SHP77 (cell line): ENCODE measurements at places on chromosomes 12 and 14.

DNA sequence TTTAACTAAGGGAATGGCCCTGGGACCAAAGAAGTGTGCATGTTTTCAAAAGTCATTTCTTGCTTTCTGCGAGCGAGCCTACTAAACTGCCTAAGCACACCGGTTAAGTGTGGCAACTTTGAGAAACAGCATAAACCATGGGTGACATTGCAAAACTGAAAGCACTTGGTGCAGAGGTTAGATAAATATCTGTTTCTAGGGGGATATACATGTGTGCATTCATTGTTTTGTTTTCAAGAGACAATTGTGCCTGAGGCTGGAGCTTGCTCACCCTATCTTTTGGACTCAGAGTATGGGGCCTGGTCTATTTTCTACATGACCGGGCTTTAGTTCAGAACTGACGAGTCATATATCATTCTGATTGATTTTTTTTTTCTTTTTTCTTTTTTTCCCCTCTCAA lies 923.4 kb downstream of the NRXN3 start:
- DNase-seq = no peak

GRCh38 chr12:95004610-95005009 lies 1.1 kb upstream of the NDUFA12 start:
- no peak for DNase-seq

GRCh38 chr14:38524636-38525509 lies 269.0 kb upstream of the CLEC14A start:
- no peak for DNase-seq

- DNase-seq = peak; percentile 30
These were observed 91.8 kb downstream of the EML1 start for GRCh38 chr14:99884834-99885648.

GRCh38 chr12:131984334-131984733 lies 34.6 kb downstream of the EP400 start:
- DNase-seq = no peak

DNA sequence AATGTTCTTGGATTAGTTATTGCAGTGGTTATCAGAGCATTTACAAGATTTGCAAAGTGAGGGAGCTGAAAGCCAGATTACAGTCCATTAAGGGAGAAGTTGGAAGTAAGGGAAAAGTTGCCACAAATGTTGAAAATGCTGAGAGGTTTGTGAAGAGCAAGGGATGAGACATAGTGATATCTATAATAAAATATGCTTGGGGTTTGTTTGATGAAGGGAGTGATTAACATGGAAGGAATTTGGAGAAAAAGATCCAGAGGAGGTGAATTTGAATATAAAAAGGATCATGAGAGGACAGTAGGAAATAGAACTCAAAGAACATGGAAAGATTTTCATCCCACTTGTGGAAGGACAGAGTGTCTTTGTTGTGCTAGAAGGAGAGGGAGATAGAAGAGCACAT lies 19.3 kb upstream of the CCER1 start:
- DNase-seq = no peak

- no peak for DNase-seq
These were observed 23.6 kb downstream of the ZNF664 start for GRCh38 chr12:123996581-123996980.

- no peak for DNase-seq
These were observed 55.1 kb downstream of the PPP1R36 start for GRCh38 chr14:64604881-64605280.

DNA sequence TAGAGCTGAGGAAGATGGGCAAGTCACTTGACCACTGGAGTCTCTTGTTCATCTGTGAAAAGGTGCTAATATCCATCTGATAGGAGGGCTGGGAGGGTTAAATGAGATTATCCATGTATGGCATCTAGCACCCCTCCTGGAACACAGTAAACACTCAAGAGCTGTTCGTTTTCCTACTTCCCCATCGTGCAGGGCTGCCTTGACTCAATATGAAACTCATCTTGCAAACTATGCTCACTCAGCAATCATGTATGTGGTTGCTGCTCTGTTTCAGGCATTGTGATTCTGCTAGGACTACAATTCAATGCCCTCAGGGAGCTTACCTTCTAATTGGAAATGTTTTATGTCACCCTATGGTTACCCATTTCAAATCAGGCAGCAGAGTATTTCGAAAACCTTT lies 395.6 kb downstream of the BCAT1 start:
- DNase-seq = no peak

- DNase-seq = no peak
These were observed 20.2 kb downstream of the HDAC7 start for GRCh38 chr12:47799357-47799955.

DNA sequence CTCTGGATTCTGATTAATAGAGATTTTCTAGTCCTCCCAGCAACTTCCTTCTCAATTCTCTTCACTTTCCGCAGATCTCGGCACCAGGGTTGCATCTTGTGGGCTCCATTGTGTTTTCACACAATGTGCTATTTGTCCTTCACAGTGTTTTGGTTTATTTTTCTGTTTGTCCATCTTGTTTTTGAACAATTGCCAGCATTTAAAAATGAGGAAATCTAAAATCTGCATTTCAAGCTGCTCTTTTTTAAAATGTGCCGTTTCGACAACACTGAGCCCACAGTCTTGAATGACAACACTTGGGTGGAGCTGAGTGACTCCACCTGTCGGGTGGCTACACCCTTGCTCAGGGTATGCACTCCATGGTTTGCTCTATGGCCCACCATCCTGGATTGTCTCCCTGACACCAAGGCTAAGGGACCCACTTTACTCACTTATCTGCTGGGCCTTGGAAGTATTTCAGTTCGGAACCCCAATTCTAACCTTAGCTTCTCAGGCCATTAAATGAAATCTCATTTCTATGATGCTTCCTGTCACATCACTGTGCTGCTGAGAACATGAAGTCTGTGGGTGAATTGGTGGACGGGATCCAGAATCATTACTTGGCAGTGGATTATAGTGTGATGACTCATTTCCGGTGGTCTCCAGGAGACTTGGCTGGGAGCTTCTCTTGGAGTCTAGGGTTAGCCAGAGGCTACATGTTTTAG lies 3.4 kb upstream of the MYRFL start:
- DNase-seq = peak; percentile 13

- no peak for DNase-seq
These were observed 72.7 kb upstream of the MANSC4 start for GRCh38 chr12:27852742-27853141.

- no peak for DNase-seq
These were observed 833.1 kb upstream of the SEL1L start for GRCh38 chr14:82366803-82367202.

DNA sequence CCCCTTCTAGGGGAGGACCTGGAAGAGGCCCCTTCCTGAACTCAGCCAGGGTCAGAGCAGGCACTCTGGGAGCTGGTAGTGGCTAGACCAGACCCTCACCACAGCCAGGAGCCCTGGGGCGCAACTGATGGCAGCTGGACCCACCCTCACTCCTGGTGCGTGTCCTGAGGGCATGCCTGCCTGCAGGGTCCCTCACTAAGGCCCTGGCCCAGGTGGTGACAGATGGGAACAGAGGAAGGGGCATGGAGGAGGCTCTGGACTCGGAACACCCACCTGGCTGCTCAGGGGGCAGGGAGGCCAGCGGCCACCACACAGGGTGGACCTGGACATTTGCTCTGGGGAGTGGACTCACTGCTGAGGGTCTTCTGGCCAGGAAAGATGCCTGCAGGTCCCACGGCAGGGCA lies 342.2 kb upstream of the SFSWAP start:
- no peak for DNase-seq

DNA sequence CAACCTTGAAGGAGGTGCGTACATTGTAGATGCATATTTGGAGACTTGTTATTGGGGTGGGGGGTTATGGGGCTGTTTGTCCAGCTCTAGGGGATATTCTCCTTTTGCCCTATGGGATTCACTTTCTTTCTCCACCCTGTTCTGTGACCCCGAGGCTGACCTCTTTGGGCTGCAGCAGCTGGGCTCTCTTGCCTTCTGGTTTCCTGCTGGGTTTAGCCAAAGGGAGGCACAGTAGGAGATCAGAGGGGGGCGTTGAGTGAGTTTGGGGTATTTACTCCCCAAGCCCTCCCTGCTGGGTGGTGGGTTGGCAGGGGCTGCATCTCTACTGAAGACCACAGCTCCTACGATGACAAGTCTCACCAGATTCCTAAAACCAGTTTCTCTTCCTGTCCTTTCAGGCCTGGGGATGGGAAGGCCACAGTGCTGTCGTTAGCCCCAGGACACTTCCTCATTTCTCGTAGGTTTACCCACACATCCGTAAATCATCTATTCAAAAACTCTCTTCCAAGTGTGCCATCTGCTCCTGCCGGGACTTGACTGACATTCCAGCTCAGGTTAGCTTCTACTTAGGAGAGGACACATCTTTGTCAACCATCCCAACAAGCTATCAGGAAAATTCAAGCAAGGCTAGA lies 127.1 kb downstream of the TMEM30B start:
- no peak for DNase-seq

GRCh38 chr14:86533834-86534233 lies 1003.9 kb downstream of the FLRT2 start:
- DNase-seq = no peak

DNA sequence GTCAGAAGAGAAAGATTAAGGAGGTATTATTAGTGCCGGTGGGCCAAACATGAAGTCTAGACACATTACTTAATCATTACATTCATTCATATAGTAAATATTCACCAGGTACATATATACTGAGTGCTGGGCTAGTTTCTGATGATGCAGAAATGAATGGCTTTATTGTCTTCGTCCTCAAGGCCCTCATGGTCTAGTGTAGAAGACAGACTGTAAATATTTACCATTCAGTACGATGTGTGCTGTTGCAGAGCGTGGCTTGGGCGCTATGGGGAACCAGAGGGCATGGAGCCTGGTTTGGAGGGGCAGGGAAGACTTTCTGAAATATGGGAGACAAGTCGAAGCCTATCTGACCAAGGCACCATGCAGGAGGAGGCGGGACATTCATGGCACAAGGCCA lies 37.0 kb upstream of the TCL1B start:
- no peak for DNase-seq

GRCh38 chr12:46073321-46073720 lies 82.9 kb upstream of the SCAF11 start:
- DNase-seq = no peak

DNA sequence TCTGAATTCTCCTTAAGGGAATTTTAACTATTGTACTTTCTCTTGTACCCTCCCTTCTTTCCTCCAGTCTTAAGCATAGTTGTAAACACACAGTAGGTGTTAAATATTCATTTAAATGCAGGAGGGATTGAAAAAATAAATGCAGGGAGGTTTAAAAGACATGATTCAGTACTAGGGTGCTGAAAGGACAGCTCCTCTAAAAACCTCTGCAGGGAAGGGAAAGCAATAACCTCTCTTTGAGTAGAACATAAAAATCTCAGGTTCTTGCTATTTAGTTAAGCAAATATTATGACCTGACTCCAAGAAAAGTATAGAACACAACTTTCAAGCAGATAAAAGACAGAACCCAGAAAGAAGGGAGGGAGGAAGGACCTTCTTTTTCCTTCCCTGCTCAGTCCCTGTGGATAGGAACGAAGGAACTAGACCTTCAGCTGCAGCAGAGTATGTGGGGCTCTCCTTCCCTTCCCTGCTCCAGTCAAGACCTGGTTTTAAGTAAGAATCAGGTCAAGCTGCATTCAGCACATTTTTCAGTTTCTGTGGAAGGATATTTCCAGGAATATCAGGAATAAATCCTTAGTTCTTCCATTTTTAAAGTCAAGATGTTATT lies 4.7 kb downstream of the MAP3K9 start:
- DNase-seq = no peak

DNA sequence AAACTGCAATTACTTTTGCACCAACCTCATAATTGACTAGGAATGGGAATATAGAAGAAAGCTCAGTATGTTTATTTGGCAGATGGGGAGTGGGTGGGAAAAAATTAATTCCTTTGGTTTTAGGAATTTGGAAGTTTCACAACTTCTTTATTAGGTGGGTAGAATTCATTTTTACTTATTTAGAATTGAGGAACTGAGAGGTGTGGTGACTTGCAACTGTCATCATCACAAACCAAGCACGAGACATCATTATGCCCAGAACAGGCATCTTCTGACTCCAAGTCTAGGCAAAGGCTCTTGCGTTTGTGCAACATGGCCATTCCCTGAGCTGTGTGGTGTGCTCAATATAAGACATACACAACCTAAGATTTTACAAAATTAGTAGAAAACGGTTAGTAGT lies 380.0 kb downstream of the ATP23 start:
- DNase-seq = no peak

- DNase-seq = no peak
These were observed 27.4 kb downstream of the ABCC9 start for GRCh38 chr12:21913823-21914222.

GRCh38 chr14:87960013-87960787 lies 32.8 kb downstream of the GALC start:
- no peak for DNase-seq
